ENCODE measurements at places on chromosomes 3 and 15.

DNA sequence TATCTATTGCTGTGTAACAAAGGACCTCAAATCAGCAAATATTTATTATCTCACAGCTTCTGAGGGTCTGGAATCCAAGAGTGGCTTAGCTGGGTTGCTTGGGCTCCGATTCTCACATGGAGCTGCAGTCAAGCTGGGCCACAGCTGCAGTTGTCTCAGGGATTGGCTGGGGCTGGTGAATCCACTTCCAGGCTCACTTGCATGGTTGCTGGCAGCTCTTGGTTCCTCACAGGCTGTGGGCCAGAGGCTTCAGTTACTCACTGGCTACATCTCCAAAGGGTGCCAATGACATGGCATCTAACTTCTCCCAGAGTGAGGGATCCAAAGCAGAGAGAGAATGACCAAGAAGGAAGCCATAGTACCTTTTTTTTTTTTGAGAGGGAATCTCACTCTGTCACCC, 13.9 kb upstream of the SYNM start:
- peaks cover under 1% of the 10 kb centered on the region for H3K4me1 ChIP-seq
- no peak overlapping the region for H3K4me3 ChIP-seq
- H3K27ac ChIP-seq, result no peak overlapping the region
- no peaks in the 10 kb centered on the region for H3K36me3 ChIP-seq

- DNase-seq, result no peak
- no peak overlapping the region for H3K4me3 ChIP-seq
- H3K27me3 ChIP-seq, result no peaks in the 10 kb centered on the region
- no peaks in the 10 kb centered on the region for H3K4me1 ChIP-seq
- no peak overlapping the region for H3K27ac ChIP-seq
These were observed 354.7 kb downstream of the MCTP2 start for GRCh38 chr15:94586099-94586498.

- H3K4me3 ChIP-seq, result no peak overlapping the region
- H3K4me1 ChIP-seq, result no peaks in the 10 kb centered on the region
- H3K36me3 ChIP-seq, result no peaks in the 10 kb centered on the region
These were observed 11.9 kb downstream of the RTP3 start for GRCh38 chr3:46509661-46510187.

DNA sequence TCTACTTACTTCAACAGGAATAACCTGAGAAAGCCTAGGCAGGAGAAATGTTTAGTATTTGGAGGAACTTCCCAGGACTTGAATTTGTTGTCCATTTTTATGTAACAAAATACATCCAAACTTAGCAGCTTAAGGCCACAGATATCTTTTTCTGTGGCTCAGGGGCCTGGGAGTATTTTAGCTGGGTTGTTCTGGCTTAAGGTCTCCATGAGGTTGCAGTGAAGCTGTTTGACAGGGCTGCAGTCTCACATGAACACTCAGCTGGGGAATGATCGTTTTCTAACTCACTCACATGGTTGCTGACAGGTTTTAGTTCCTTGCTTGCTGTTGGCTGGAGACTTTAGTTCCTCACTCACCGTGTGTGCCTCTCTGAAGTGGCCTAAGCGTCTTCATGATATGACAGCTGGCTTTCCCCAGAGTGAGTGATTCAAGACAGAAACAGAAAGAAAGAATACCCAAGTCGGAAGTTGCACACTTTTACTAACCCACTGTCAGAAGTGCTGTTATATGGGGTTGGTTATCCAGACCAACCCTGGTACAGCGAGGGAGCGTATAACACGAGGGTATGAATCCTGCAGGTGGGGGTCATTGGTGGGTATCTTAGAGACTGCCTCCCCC, 229.7 kb upstream of the TBL1XR1 start:
- no peaks in the 10 kb centered on the region for H3K36me3 ChIP-seq
- H3K27me3 ChIP-seq, result no peaks in the 10 kb centered on the region
- no peak overlapping the region for H3K4me3 ChIP-seq
- no peak for DNase-seq

GRCh38 chr3:8497582-8497981, 4.0 kb upstream of the LMCD1 start:
- H3K36me3 ChIP-seq, result no peaks in the 10 kb centered on the region
- no peaks in the 10 kb centered on the region for H3K27me3 ChIP-seq
- H3K4me3 ChIP-seq, result no peak overlapping the region
- H3K4me1 ChIP-seq, result peaks cover 43% of the 10 kb centered on the region
- DNase-seq, result peak; percentile 64

DNA sequence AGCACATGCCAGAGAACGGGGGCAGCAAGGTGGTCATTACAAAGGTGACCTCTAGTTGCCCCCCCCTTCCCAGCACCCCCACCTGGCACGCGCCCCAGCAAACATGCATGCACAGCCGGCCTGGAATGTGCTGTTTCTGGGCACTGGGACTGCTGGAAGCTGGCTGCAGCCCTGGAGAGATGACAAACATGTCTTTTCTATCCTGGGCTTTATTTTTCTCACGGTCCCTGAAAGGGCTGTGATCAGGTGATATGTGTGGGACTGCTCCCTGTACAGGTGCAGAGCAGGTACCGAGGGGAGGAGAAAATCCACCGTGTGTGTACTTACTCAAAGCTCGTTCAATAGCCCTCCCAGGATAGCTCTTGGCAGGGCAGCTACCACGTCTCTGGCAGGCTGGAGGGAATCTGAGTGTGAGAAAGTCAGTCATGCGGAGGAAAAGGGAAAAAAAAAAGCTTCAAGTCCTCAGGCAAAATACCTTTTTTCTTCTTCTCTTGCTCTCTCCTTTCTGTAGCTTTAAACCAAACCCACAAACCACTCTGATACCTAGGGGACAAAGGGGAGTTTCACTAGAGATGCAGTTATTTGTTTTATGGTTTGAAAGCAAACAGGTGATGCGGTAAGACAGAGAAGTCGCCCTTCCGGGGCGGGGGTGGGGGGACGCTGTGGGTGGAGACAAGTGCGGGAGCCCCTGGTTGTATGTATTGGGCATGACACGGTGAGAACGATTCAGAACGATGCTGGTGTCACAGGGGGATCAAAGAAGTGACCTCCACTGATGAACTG, 5.0 kb upstream of the HES1 start:
- peaks cover 48% of the 10 kb centered on the region for H3K4me1 ChIP-seq
- peaks cover 44% of the 10 kb centered on the region for H3K27me3 ChIP-seq
- H3K27ac ChIP-seq, result no peak overlapping the region
- no peak overlapping the region for H3K4me3 ChIP-seq

- no peak overlapping the region for H3K27ac ChIP-seq
- H3K4me3 ChIP-seq, result no peak overlapping the region
- H3K4me1 ChIP-seq, result no peaks in the 10 kb centered on the region
- no peaks in the 10 kb centered on the region for H3K36me3 ChIP-seq
These were observed 7.3 kb downstream of the GRIP2 start for GRCh38 chr3:14532691-14533456.

- no peaks in the 10 kb centered on the region for H3K36me3 ChIP-seq
- no peak overlapping the region for H3K4me3 ChIP-seq
- no peak overlapping the region for H3K27ac ChIP-seq
- no peak for DNase-seq
- peaks cover 21% of the 10 kb centered on the region for H3K27me3 ChIP-seq
These were observed 411.1 kb downstream of the SOX2 start for GRCh38 chr3:182122779-182123178.

DNA sequence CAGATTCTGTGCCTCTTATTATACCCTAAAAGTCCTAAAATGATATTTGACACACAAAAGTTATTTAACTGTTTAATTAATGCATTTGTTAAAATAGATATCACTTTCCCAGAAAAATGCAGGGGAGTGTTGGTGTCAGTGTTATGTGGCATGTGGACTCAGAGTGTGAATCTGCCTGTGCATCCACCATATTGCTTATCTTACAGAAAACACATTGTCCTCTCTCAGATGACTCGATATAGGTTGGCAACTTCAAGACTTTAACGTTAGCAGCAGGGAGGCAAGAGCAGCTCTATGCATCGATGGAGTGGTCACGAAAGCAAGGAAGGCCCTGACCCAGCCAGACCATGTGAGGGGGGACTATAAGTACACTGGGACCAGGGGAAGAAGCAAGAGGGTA, 165.4 kb upstream of the DCBLD2 start:
- H3K4me3 ChIP-seq, result no peak overlapping the region
- H3K4me1 ChIP-seq, result no peaks in the 10 kb centered on the region
- H3K27ac ChIP-seq, result no peak overlapping the region

DNA sequence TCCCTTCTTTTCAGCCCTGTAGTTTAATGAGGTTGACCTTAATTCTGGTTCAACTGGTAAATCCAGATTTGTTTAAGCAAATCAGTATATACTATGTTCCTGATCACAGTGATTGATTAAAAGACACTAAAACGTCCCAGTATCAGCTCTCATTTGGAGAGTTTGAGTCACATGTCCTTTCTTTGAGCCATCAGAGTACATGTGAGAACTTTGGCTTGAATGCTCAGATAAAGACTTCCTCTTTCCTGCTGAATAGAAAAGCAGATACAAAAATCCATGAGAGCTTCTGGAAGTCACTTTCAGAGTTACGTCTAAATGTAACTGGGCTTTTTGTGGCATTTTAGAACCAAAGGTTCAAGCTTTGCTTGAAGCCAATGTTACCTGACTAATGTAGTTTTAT, 341.8 kb upstream of the SATB1 start:
- no peaks in the 10 kb centered on the region for H3K4me1 ChIP-seq
- no peak overlapping the region for H3K27ac ChIP-seq
- H3K36me3 ChIP-seq, result no peaks in the 10 kb centered on the region
- no peaks in the 10 kb centered on the region for H3K27me3 ChIP-seq
- no peak for DNase-seq

DNA sequence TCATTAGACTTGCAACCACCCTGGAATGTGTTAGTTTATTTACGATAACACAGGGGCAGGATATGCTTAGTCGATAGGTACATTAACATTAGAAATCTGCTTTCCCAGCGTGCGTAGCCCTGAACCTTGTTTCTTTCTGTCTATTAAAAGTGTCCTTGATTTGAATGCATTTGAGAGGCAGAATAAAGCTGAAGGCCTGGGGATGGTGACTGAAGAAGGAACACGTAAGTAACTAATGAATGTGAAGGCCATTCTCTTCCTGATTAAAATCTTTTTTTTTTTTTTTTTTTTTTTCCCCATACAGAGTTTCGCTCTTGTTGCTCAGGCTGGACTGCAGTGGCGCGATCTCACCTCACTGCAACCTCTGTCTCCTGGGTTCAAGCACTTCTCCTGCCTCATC, 142.8 kb upstream of the CHRM5 start:
- no peaks in the 10 kb centered on the region for H3K4me1 ChIP-seq
- H3K36me3 ChIP-seq, result no peaks in the 10 kb centered on the region
- peaks cover 4% of the 10 kb centered on the region for H3K27me3 ChIP-seq

GRCh38 chr3:32842531-32842931, 24.7 kb downstream of the TRIM71 start:
- H3K36me3 ChIP-seq, result no peaks in the 10 kb centered on the region
- no peaks in the 10 kb centered on the region for H3K4me1 ChIP-seq
- H3K27me3 ChIP-seq, result peaks cover 3% of the 10 kb centered on the region
- H3K27ac ChIP-seq, result no peak overlapping the region
- H3K4me3 ChIP-seq, result no peak overlapping the region

DNA sequence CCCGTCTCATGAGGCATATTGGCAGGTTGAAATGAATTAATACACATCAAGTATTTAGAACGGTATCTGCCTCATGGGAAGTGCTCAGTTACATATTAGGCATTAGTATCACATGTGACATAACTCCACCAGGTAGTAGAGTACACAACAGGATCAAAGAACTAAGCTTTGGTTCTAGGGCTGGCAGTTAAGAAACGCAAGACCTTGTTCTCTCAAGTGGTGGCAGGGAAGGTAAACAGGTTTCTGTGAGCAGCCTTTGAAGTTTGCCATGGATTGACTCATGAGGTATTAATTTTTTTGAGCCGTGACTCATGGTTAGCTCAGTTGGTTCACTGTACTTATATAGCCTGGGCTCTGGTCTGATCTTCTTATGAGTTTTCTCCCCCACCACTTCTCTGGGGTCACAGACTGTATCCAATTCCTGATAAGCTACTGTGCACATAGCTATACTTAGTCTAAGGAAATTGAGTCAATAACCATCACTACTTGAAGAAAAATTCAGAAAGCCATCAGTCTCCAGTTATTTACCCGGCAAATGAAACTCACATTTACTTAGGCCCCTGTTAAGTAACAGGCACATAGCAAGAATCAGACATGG, 155.6 kb upstream of the STT3B start:
- peak; percentile 91 for DNase-seq
- no peaks in the 10 kb centered on the region for H3K36me3 ChIP-seq
- peak overlapping the region; percentile 41 for H3K27ac ChIP-seq
- H3K27me3 ChIP-seq, result no peaks in the 10 kb centered on the region

- DNase-seq, result no peak
- no peaks in the 10 kb centered on the region for H3K27me3 ChIP-seq
- no peak overlapping the region for H3K27ac ChIP-seq
- H3K4me1 ChIP-seq, result no peaks in the 10 kb centered on the region
- no peak overlapping the region for H3K4me3 ChIP-seq
These were observed 108.4 kb upstream of the SPATA12 start for GRCh38 chr3:56952061-56952460.

DNA sequence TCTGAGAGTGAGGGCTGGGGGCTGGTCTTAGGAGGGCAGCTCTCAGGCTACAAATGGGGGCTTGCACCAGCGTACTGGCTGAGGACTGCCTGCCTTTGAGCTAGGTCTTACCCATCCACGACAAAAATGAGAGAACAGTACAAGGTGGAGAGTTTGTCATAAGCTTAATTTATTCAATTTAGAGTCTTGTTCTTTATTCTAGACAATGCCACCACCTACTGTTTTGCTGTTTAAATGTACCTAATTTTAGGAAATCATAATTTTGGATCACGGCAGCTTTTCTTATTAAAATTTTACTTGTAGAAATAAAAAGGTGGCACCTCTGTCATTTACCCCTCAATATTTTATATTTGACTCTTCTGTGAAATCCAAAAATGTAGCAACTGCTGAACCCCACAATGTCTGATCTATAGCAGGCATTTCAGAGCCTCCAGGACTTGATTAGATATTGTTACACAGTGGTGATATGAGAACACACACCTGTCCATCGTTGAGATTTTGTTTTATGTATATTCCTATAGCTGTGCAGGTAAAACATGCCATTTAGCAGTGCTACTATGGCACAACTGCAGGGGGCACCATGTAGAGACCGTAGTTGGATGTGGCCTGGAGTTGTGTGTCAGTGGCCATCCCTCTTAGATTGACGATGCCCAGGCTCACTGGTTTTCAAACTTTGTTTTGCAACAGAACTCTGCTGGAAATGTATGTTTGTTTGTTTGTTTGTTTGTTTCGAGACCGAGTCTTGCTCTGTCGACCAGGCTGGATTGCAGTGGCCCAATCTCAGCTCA, 88.6 kb downstream of the SLCO3A1 start:
- H3K4me1 ChIP-seq, result no peaks in the 10 kb centered on the region
- H3K27me3 ChIP-seq, result no peaks in the 10 kb centered on the region
- no peaks in the 10 kb centered on the region for H3K36me3 ChIP-seq
- no peak for DNase-seq
- H3K27ac ChIP-seq, result no peak overlapping the region
- H3K4me3 ChIP-seq, result no peak overlapping the region
